ENCODE measurements at places on chromosomes 2 and 18.
A peak's percentile ranks its signal among the peaks of the same experiment; 100 is the strongest.

- no peak for DNase-seq
Observed at GRCh38 chr18:58911766-58912165, 47.1 kb downstream of the ZNF532 start.

DNA sequence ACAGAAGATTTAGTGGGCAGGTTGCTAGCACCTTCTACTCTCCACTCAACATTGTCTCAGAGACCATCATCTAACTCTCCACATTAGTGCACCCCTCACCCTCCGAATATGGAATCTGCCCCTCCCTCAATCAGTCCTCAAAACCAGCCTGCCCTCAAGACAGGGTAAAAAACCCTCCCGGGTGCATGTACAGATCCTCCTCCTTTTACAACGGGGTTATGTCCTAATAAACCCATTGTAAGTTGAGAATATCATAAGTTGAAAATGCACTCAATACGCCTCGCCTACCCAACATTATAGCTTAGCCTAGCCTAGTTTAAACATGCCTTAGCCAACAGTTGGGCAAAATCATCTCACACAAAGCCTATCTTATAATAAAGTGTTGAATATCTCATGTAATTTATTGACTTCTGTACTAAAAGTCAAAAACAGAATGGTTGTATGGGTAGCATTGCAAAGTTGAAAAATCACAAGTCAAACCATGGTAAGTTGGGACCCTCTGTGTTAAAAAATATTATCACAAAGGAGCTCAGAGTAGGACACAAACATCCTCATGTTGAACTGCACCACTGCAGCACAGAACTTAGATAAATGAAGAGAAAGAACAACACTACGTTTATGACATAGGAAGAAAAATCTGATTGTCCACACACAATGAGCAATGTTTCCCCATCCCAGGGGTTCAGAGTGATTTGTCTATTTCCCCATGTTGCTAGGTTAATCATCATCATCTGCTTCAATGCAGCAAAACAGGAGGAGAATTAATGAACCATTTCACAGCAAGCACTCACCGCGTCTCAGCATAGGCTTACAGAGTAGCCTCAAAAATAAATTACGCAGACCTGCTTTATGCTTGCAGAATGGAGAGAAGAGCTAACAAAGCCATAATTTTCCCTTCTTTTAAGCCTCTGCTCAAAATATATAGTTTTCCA lies 184.1 kb upstream of the ARL4C start:
- no peak for DNase-seq

DNA sequence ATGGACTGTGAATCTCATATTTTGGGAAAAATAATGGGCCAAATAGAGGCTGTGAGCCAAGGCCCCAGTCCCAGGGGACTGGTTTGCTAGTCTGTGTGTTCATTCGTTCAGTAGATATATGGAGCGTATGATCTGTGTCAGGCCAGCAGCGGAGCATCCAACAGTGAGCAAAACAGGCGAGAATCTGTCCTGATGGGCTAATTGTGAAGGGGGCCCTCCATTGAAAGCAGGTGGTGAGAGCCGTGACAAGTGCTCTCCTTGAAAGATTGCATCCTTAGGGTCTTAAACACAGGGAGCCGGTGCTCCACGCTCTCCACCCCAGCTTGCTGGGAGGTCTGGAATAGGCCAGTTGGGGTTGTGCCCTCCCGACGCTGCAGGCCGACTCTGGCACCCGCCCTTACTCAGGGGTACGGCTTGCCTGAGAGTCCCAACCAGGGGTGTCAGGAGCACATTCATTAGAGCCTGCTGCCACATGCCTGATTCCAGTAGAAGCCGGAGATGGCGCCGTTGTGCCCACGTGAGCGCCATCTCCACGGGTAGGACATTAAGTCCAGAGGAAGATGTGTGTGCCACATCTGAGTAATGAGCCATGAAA lies 213.3 kb downstream of the SH3RF3 start:
- no peak for DNase-seq

GRCh38 chr2:231646476-231646875 lies 53.8 kb downstream of the TEX44 start:
- no peak for DNase-seq

DNA sequence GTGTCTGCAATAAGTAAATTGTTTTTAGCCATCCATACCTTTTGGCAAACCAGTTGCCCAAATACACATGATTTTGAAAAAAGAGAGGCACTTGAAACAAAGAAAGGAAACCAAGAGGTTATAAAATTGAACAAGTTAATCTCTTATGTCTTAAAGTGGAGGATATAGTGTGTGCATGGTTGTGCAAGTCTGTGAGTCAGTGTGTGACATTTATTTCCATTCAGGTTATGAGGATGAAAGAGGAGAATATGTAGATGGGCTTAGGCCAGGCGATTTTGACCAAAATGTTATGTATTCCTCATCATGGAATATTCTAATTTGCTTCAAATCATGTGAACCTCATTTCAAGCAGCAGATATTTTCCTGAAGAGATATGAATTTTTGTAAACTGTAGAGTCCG lies 123.3 kb downstream of the SETBP1 start:
- DNase-seq, result no peak

- no peak for DNase-seq
Observed at GRCh38 chr2:47033102-47033880, 117.7 kb upstream of the MCFD2 start.

DNA sequence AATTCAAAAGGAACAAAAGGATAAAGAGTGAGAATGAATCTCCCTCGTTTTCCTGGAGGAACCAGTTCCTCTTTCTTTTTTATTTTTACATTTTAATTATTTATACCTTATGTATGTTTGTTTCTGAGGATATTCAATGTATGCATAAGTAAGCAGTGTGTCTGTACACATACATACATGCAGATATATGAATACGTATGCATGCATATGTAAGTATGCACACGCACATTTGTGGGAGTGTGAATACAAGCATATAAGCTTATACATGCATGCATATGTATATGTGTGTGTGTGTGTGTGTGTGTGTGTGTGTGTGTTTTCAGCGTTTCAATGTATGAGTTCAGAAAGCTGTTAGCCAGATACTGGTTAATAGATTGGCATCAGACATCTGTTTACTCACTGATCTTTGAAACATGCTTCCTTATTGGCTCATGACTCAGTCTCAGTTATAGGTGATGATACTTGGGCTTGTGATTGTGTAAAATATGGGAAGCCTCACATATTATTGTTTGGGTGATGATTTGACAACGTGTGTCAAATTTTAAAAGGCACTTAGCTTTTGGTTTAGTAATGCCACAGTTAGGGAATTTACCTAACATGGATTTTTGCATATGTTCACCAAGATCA lies 279.7 kb upstream of the TRIB2 start:
- DNase-seq, result no peak

GRCh38 chr2:5453220-5454050 lies 238.7 kb upstream of the SOX11 start:
- DNase-seq, result no peak

- no peak for DNase-seq
Observed at GRCh38 chr18:21474621-21475020, 125.9 kb downstream of the ESCO1 start.

DNA sequence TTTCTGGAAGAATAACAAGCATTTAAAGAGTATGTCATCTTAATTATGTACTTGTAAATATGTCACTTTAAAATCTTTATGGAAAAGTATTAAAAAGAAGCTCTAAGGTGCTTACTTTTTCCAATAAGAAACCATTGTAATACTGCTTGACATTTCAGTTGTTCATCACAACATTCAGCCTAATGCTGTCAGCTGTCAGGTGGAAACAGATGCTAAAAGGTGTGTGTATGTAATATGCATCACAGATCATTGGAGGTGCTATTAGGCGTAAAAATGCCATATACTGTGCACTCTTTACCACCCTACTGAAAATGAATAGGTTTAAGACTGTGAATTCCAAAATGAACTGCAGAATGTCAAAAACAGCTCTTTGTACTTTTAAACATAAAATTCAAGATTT lies 40.3 kb downstream of the METTL8 start:
- no peak for DNase-seq

DNA sequence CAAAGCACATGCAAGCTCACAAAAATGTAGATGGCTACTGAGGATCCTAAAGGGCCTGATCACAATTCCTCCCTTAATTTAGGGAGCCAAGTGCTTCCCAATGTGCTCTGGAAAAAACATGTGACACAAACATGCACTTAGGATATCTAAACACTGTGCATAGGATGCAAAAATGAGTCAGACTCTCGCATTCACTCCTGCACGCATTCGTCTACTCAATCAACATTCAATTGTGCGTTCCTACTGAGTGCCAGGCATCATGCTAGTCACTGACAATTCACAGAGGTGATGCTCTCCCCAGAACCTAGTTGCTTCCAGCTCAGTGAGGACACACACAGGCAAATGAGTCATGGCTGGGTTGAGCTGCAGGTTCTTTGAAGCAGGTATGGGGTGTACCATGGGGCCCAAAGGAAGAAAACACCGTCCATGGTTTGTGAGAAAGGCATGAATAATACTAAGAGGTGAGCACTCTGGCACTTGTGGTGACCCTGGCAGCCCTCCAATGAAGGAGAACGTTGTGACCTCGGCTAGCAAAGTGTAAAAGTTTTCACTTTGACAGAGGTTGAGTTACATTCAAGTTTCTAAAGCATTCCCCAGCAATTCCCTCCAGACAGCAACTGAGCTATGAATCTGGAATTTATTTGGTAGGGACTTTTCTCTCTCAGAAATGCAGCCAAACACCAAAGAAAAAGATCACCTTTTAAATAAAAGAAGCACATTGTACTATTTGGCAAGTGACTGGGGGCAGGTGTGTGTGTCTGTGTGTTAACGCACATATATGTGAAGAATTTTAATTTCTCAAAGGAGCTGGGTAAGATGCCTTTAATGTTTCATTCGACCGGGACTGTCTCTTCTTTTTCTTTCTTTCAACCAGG lies 173.3 kb downstream of the ALPK2 start:
- no peak for DNase-seq

- no peak for DNase-seq
Observed at GRCh38 chr18:33900638-33901037, 322.6 kb downstream of the ASXL3 start.

GRCh38 chr18:74459889-74460288 lies 2.8 kb upstream of the DIPK1C start:
- peak; percentile 35 for DNase-seq

GRCh38 chr2:150882751-150883612 lies 378.7 kb downstream of the RBM43 start:
- DNase-seq, result no peak

DNA sequence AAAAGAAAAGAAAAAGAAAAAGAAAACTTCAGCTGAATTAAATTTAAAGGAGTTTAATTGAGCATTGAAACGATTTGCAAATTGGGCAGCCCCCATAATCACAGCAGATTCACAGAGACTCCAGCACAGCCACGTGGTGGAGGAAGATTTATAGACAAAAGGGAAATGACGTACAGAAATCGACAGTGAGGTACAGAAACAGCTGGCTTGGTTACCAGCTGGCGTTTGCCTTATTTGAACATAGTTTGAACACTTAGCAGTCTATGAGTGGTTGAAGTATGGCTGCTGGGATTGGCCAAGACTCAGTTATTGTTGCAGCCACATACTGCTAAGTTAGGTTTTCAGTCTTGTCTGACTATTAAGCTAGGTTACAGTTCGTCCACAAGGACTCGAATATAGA lies 312.2 kb upstream of the SLC14A2 start:
- DNase-seq, result no peak

DNA sequence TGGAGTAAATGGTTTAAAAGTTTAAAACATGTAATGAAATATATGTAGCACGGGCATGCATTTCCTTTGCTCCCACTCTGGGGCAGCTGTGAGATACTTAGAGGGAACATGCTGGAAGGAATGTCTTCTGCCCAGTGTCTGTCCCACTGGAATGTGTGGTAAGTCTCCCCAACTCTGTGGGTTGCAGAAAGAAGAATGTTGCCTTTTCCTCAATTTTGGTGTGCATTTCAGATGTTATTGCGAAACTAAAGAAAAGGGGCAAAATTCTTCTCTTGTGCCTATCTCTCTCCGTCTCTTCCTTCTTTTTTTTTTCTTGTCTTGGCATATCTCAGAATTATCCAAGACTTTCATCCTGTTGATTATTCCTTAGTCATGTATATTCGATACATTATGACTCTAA lies 201.1 kb downstream of the SH3RF3 start:
- no peak for DNase-seq

DNA sequence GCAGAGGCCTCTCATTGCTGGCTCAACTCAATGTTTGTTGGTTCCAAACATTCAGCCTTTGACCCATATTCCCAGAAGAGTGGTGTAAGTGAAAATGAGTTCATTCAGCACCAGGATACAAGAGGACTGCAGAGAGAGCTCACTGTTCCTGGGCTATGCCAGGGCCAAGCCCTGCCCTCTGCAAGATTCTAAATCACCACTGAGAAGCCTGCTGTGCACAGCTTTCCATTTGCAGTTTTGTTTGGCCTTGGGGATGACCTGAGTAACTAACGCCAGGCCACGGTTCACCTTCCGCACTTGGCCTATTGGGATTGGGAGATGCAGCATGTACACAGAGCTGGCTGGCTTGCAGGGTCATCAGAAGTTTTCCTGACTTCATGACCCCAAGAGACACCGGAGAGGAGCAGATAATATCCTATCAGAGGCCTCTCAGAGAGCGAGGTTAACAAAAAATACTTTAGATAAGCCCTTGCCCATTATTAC lies 12.6 kb downstream of the GKN1 start:
- no peak for DNase-seq

GRCh38 chr2:168490946-168491605 lies 35.0 kb downstream of the CERS6 start:
- DNase-seq, result no peak

GRCh38 chr2:97011977-97012569 lies 25.7 kb upstream of the FAM178B start:
- peak; percentile 12 for DNase-seq

- DNase-seq, result no peak
Observed at GRCh38 chr2:204110338-204110741, 173.8 kb downstream of the ICOS start.

- DNase-seq, result no peak
Observed at GRCh38 chr2:170121689-170122088, 56.3 kb upstream of the MYO3B start.

GRCh38 chr2:46818819-46819218 lies 96.8 kb downstream of the MCFD2 start:
- no peak for DNase-seq

GRCh38 chr2:240287496-240288086 lies 147.1 kb upstream of the OTOS start:
- DNase-seq, result no peak

DNA sequence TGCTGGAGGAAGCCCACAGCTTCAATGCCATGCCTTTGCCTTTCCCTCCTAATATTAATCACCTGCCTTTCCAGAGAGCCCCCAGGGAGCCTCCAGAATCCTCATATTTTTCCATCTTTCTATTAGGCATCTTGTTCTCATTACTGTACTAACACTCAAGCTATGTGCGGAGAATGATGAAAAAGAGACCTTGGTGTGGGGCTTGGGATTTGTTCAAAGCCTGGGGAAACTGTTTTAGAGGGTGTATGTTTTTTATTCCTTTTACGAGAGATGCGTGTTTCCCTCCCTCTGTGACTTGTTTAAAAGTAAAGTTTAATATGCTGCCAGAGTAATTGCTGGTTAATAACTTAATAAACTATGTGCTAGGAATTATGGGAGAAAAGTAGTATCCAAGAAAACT lies 102.4 kb upstream of the ZFP36L2 start:
- DNase-seq, result no peak

- no peak for DNase-seq
Observed at GRCh38 chr2:20443276-20443920, 3.5 kb upstream of the RHOB start.

- DNase-seq, result no peak
Observed at GRCh38 chr2:42137125-42137841, 31.9 kb upstream of the EML4 start.
